ENCODE measurements at places on chromosomes 6 and 20.

DNA sequence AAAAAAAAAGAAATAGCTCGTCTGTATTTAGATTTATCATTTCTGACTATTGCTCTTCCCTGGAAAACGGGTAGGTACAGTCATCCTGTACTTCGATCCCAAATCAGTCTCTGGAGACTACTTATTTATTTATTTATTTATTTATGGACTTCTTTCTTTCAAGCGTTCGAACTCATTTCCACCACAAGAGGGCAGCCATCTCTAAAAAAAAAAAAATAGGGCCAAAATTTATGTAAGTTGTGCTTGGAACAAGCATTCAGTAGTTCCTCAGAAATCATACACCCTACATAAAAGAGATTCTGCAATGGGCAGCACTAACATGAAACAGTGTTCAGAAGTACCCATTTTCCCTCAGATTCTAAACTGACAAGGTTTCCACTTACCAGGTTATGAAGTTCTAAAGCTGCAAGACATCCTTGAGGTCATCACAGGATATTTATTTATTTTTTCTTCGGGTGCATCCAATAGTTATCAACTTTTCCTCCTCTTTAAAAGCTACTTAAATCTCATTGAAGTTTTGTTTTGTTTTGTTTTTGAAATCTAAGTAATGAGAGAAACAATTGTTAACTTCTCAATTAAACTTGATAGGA is 1.9 kb upstream of the BMP2 start:
- no peak for DNase-seq

DNA sequence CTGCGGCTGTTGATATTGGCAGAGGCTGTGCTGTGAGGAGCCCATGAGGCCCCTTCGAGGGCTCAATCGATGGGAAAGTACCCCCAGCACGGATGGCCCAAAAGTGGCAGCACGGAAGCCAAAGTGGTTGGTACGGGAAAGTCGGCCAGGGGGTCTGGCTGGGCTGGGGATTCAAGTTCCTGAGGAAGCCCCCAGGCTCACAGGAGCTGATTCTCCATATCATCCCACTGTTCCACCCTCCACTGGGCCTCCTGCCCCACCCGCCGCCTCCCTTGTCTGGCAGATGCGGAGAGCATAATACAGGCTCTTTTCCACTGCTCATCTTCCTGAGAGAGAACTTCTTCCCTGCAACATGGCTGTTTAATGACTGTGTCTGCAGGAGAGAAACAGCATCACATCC is 217.8 kb upstream of the CST7 start:
- no peak for DNase-seq

GRCh38 chr6:146770965-146771735 is 172.4 kb downstream of the ADGB start:
- peak; percentile 27 for DNase-seq

DNA sequence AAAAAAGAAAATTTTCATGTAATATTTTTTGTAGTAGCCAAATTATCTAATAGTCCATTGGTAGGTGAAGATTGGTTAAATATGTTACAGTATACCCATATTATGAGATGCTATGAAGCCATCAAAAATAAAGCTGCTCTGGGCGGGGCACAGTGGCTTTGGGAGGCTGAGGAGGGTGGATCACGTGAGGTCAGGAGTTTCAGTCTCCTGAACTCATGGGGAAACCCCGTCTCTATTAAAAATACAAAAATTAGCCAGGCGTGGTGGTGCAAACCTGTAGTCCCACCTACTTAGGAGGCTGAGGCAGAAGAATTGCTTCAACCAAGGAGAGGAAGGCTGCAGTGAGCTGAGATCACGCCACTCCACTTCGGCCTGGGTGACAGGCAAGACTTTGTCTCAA is 360.5 kb downstream of the KIF16B start:
- no peak for DNase-seq

DNA sequence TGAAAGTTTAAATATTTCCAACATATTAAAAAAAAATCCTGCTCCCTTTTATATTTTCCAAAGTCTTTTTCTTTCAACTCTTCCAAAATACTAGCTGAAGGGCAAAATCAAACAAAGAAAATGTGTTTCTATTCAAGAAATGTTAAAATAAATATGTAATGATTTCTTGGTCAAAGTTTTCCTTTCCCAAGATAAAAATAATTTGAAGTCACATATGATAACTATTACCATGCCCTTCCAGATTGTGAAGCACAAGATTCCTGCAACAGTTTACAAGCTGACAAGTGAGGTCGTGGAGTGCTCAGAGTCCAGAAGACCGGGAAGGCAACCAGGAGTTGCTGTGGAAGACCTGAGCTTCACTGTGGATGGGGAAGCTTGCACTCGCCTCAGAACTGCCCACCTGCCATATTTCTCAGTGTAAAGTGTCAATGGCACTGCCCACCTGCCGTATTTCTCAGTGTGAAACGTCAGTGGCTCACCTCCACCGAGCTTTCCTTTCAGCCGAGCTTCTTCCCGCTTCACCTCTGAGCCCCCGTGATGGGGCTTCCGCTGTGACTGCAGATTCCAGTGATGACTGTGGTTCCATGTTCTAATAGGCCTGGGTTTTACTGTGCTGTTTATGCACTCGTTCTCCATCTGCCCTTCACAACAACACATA is 160.5 kb downstream of the THBS2 start:
- no peak for DNase-seq

GRCh38 chr6:43290905-43291355 is 7.1 kb upstream of the SLC22A7 start:
- DNase-seq: no peak

GRCh38 chr6:80792151-80792550 is 685.7 kb downstream of the BCKDHB start:
- no peak for DNase-seq

Measured in stimulated activated CD4-positive, alpha-beta T cell treated with anti-CD3 and anti-CD28 coated beads, Interleukin-2, amount 100 ng/mL, for 24 hours (primary cell).